HuH-7.5 (cell line): ENCODE measurements at places on chromosomes 11 and 22.

DNA sequence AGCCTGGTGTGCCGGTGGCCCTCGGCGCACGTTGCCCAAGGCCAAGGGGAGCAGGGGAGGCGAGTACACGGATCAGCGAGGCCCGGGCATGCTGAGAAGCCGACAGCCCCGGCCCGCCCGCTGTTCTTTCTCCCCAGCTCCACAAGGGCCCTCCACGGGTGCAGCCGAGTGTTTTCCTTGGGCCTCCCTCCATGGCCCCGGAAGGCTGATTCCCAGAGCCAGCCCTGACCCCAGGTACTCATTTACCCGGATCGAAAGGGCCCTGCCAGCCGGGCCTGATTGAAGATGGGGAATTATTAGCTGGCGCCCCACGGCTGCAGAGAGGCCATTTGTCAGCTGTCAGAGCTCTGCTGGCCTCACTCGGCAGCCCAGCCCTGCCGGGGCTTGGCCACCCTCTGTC, 53.1 kb downstream of the WNT7B start:
- DNase-seq = no peak

DNA sequence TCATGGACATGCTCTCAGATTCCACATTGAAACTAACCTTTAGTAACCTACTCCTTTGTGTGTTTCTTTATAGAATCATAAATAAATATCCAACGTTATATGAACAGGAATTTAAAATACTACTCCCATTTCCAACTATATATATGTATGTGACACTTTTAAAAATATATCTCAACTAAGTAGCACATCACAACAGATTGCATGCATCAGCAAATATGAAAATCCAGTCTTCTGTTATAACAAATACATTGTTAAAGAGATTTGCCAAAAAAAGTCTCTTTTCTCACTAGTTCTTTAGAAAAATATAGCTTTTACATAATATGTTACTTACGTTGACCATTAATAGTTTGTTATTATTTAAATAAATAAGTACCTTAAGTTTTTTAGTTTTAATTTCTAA, 1608.6 kb upstream of the RAG2 start:
- DNase-seq = no peak

DNA sequence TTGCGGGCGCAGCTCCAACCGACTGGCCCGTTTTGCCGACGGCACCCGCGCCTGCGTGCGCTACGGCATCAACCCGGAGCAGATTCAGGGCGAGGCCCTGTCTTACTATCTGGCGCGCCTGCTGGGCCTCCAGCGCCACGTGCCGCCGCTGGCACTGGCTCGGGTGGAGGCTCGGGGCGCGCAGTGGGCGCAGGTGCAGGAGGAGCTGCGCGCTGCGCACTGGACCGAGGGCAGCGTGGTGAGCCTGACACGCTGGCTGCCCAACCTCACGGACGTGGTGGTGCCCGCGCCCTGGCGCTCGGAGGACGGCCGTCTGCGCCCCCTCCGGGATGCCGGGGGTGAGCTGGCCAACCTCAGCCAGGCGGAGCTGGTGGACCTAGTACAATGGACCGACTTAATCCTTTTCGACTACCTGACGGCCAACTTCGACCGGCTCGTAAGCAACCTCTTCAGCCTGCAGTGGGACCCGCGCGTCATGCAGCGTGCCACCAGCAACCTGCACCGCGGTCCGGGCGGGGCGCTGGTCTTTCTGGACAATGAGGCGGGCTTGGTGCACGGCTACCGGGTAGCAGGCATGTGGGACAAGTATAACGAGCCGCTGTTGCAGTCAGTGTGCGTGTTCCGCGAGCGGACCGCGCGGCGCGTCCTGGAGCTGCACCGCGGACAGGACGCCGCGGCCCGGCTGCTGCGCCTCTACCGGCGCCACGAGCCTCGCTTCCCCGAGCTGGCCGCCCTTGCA, 1.0 kb downstream of the FJX1 start:
- peak; percentile 49 for DNase-seq

GRCh38 chr22:18987765-18988164, 51.7 kb upstream of the PRODH start:
- peak; percentile 57 for DNase-seq

GRCh38 chr11:82906931-82907330, 5.4 kb downstream of the DDIAS start:
- DNase-seq = no peak

GRCh38 chr22:46557736-46558480, 20.5 kb upstream of the CELSR1 start:
- DNase-seq = no peak

DNA sequence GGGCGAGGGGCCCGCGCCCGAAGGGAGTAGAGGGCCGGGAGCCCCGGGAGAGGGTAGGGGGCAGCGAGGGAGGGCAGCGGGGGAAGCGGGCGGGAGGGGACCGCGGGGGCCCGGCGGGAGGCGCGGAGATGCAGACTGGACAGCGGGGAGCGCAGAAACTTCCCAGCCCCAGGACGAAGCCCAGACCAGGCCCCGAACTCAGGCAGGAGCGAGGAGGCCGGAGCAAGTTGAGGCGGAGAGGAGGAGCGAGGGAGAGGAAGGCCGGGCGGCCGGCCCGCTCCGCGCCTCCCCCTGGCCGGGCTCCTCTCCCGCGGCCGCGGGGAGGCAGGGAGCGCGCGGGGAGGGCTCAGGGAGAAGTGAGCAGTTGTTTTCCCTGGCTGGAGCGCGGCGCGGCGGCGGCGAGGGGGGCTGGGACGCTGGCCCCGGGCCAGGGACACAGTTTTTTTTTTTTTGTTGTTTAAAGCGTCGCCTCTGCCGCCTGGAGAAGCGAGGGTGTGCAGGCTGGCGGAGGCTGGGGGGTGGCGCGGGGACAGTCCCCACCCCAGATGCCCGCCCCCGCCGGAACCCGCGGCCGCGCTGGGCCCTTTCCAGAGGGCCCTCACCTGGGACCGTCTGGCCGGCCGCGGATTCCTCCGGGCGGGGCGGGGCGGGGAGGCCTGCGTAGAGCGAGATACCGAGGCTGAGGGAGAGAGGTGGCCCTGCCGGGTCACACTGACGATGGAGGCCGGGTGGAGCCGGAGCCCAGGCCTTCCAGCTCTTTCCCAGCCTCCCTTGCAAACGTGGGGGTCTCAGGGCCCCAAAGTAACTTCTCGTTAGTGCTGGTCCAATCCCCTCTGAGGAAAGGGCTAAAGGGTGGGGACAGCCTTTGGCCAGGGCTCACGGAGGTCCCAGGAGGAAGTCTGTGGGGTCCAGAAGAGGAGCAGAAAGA, at the start of gene LTBP3:
Gene LTBP3, minus strand, starts transcription at position 358 of the 928 bp plus-strand sequence. CDS start 400 bp downstream, outside the sequence.
- peak; percentile 83 for DNase-seq

- DNase-seq = no peak
Observed at GRCh38 chr11:65151331-65151899, 17.1 kb upstream of the SYVN1 start.

- no peak for DNase-seq
Observed at GRCh38 chr11:3946455-3947017, 91.1 kb downstream of the STIM1 start.

GRCh38 chr11:11370255-11370961, 17.4 kb upstream of the CSNK2A3 start:
- no peak for DNase-seq

GRCh38 chr11:109247071-109247470, 174.9 kb upstream of the C11orf87 start:
- no peak for DNase-seq

GRCh38 chr22:17810570-17811116, 36.4 kb upstream of the BID start:
- DNase-seq = no peak

DNA sequence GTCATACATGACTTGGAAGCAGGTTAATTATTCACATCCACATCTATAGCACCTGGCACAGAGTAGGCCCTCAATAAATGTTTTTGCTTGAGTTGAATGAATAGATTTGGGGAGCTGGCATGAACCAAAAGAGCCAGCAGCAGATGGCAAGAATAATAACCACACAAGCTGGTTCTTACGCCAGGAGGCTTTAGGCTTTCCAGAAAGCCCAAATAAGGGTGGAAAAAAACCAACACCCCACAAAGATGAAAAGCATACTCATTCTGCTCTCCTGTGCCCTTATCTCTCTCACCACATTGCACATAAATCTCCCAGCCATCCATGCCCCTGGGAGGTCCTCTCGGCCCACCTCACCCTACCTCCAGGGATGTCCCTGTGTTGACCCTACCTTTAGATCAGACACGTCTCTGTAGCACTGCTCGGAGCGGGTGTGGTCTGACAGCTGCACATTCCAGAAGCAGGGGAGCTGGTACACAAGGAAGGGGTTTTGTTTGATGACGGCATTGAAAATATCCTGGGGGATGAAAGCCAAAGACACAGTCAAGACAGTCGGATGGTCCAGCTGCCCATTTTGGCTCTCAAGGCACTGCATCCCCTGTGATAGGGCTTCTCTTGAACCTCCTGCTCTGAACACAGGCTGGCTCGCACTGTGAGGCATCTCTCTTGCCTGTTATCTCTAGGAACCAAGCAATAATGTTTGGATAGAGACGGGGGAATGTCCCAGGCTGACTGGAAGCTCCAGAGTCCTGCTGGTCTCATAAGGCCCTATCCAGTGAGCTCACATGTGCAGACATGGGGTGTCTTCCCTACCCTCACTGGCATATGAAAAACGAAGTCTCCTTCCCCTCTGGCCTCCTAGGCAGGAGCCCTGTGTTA, 323.6 kb upstream of the SYN3 start:
- DNase-seq = no peak

GRCh38 chr11:36333897-36334296, 37.8 kb downstream of the PRR5L start:
- no peak for DNase-seq

- no peak for DNase-seq
Observed at GRCh38 chr11:32847511-32847910, 17.8 kb downstream of the PRRG4 start.

- no peak for DNase-seq
Observed at GRCh38 chr11:30006876-30007275, 10.0 kb downstream of the KCNA4 start.

GRCh38 chr11:107076832-107077231, 58.6 kb upstream of the GUCY1A2 start:
- DNase-seq = no peak
